ENCODE measurements at places on chromosomes 2 and 18.

GRCh38 chr2:42030200-42030759 is 17.5 kb upstream of the PKDCC start:
- no peak for DNase-seq

- no peak for DNase-seq
Observed at GRCh38 chr2:56522605-56523089, 338.9 kb downstream of the CCDC85A start.

DNA sequence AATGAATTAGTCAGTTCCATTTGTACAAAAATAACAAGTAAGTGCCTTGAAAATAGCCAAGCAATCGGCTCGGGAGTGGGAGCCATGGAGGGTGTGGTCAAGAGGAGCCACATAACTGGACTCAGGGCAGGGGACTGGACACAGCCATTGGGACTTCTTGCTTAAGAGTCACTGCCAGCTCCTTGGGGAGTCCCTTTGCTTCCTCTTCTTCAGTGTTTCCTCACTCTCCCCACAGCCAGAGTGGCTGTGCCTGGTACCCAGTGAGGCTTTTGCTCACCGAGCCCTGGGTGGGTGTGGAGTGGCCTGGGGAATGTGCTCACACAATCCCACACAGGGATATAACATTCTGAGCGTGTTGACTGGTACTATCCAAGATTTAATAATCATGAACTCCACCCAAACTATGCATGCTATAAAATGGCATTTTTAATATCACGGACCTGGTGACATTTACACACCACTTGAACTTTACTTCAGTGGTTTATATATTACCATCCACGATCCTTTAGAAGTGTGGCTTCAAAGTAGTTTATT is 94.6 kb downstream of the PTGR3 start:
- DNase-seq: peak; percentile 44

- peak; percentile 83 for DNase-seq
Observed at GRCh38 chr2:238438856-238439849, 12.4 kb downstream of the ASB1 start.

DNA sequence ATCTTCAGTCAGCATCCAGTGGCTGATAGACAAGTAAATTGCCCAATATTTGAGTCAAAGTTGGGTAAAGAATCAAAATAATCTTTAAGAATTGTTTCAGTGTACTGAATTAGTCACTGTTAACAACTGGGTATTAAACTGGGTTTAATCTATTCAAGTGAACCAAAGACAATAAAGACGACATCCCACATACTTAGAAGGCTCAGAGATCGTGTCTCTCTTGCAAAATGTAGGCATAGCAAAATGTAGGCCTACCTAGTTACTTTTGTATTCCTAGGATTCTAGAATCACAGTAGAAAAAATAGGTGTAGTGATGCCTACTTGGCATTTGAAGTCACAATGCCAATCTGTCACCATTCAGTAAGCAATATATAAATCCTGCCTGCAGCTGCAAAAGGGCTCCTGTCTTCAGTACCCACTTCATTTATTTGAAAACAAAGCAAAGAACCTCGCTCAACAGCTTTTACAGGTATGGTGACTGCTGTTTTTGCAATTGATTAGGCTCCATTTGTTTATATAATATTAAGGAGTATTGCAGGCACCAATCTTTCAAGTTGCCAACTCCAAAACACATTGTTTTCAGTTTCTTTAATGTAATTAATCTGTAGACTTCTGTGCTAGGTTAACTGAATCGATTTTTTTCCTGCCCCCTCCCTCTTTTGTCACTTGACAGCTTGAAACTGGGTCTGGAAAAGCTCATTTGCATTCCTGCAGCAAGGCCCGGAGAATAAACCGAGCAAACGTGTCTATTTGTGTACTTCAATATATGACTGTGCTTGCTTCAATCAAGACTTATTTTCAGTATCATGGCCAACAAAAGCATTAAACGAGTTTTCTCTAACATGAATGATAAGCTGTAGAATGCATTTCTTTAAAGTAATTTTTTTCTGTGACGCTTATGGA is 1074.9 kb downstream of the TDRD15 start:
- no peak for DNase-seq

DNA sequence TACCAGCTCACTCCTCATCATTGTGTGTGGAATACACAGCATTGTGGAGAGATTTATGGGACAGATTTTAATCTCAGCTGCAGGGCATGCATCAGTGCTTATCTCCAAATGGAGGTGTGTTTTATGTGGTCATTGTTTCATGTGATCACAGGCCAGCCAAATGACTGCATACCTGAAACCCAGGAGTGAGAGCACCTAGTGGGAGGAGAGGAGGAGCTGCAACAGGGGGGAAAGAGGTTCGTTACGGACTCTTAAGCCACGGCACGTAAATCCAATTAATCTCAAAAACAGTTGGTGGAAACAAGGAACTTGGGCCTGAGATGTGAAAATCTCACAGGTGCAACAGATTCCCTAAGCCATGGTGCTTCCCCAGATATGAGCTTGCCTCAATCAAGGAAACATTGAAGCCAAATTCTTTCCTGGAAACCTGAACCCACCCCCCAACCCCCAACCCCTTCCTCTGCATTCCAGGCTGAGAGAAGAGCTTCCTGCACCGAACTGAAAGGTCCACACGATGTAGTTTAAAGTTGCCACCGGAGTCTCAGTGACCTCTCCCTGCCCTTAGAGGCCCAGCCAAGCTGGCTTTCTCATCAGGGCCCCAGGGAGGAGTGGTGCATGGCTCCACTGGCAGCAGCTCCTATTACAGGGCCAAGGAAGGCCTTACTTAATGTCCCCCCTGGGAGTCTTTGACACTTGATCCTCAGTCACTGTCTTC is 167.4 kb downstream of the C1D start:
- no peak for DNase-seq

DNA sequence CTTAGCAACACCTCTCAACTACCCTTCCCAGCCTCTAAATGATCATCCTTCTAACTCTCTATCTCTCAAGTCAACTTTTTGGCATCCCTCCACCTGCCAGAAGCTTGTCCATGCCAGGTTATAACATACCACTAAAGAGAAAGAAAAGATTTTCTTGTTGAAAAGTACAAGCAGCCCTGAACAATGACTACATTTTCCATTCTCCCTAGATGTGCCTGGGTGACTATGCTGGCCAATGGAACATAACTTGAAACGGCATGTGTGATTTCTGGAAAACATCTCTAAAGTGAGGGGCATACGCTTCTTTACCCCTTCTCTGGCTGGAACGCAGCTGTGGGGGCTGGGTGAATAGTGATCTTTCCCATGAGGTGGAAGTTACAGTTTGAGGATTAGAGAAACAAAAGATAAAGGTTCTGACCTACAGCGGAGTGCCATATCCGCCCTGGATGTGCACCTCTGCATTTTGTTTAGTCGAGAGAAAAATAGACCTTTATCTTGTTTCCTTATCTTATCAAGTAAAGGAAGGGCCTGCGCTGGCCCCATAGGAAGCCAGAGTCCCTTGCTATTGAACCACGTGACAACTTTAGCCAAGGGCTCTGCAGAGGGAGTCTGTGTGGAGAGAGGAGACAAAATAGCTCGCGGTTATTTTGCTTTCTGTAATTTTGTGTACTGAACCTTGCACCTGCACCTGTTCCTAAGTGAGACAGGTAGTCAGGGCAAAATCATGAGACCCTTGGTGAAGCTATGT is 436.8 kb downstream of the TGIF1 start:
- DNase-seq: no peak

- DNase-seq: no peak
Observed at GRCh38 chr2:62547854-62548253, 41.9 kb upstream of the TMEM17 start.

DNA sequence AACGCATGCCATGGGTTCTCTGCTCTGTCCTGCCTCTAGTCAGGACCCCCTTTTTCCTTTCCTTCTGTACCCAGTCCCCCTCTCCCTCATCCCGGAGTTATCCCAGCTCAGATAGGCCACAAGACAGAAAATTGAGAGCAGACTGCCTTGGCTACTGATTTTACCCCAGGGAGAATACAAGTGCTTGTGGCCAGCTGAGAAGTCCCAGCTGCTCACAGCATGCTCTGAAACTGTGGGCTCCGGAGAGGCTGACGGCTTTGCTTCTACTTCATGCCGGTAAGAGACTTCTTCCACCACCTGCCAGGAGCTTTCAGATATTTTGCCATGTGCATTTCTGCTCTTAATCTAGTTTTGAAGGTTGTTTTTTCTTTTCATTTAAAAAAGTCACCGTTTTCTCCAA is 20.0 kb upstream of the SIX2 start:
- no peak for DNase-seq

DNA sequence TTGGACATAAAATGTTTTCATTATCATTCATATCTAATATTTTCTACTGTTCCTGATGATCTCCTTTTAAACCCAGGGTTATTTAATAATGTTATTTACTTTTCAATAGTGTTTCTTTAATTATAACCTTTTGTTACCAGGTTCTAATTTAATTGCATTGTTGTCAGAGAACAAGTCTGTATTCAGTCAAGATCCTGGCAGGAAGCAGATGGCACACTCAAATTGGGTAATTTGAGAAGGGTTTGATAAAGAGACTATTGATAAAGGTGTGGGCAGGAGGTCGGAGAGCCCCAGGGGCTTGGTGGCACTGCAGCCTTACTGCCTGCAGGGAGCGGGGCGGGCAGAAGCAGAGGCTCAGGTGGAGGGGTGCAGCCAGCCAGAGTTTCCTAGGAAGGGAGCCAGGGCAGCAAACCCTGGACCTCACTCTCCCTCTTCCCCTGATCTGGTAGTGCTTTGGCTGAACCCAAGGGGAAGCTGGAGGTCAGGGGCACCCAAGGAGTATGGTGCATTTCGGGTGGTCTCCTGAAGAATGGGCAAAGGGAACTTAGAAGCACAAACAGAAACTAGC is 2.3 kb upstream of the KIF1A start:
- DNase-seq: no peak

GRCh38 chr2:54402350-54402749 is 53.8 kb upstream of the SPTBN1 start:
- no peak for DNase-seq

DNA sequence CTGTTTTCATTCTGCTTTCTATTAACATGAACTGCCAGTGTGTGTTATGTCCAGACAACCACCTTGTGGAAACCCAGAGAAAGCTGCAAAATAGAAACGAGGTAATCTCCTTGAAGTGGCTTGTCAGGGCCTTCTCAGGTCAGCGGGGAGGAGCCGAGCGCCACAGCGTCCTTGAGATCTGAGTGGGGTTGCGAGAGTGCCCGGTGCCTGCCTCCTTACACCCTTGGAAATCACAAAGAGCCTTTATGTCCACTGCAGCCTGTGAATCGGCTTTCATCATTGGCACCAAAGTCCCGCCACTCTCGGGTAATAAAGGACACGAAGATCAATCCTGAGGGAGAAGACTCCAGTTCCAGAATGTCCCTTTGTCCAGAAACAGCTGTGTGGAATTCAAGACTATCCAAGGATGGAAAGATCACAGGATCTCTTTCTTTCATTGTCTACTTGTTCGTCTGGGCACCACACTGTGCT is 135.2 kb downstream of the HRH4 start:
- DNase-seq: no peak

DNA sequence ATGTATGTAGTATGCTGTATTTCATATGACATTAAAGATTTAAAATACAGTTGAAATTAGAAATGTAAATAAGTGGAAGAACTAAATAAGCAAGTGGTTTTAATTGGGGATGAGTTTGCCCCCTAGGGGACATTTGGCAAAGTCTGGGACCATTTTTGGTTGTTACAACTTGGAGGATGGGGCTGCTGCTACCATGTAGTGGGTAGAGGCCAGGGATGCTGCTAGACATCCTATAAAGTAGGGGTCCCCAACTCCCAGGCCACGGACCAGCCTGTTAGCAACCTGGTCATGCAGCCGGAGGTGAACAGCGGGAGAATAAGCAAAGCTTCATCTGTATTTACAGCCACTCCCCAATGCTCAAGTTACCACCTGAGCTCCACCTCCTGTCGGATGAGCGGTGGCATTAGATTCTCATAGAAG is 27.9 kb upstream of the ASNSD1 start:
- peak; percentile 46 for DNase-seq

DNA sequence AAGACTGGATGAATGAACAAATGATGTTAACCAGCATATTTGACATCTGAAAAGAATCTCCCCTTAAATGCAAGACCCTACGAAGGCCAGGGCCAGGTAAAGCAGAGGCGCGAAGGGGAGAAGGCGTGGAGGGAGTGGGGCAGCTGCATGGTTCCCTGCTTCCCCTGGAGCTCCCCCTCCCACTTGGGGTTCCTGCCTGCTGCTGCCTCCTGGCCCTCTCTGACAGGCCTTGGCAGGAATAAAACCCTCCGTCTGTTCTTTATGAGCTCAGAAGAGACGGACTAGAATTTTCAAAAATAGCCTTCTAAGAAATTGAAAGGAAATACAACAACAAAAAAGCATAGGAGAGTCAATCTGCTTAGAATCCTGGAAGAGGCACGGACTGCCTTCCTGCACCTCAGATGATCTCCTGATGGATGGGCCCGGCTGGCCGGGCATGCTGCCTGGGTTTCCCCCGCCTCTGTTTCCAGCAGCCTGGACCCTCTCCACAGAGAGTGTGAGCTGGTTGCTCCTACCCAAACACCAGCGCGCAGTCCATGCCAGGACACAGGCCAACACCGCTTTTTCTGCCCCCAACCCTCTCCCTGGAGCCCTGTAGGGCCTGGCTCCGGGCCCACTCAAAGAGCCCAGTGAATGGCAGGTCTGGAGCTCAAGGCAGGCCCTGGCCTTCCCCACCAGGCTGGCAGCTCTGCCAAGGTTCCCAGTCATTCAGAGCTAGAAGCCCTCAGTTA is 23.9 kb downstream of the CFAP65 start:
- DNase-seq: no peak

DNA sequence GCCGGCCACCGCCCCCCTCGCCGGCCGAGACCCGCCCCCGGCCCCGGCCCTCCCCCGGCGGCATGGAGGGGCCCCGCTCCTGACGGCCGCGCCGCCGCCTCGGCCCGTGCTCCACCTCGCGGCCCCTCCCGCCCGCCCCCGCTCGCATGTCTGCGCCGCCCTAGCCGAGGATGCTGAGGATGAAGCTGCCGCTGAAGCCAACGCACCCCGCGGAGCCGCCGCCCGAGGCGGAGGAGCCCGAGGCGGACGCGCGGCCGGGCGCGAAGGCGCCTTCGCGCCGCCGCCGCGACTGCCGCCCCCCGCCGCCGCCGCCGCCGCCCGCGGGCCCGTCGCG is 397 bp downstream of the ZCCHC2 start:
- no peak for DNase-seq

DNA sequence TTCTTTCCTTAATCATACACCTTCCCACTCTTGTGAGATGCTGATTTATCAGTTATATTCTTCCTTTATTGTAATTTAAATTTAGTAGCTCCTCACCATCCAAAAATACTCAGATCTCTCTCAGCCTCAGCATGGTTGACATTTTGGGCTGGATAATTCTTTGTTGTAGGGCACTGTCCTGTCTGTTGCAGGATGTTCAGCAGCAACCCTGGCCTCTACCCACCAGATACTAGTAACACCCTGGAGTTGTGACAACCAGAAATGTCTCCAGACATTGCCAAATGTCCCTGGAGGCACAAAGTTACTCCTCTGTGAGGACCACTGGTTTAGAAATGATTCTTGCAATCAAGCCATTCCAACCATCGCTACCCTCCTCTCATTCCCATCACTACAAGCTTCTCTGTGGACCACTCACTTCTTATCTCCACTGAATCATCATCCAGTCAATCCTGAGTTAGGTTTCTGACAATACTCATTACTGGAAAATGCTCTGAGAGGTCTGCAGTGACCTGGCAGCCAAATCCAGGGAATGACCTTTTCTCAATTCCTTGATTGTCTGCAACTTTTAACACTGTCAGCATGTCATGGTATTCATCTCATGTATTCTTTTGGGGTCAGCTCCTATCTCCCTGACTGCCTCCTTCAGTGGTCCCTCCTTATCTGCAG is 43.3 kb downstream of the OSBPL6 start:
- DNase-seq: no peak

- DNase-seq: no peak
Observed at GRCh38 chr2:85708641-85709040, 14.5 kb downstream of the GNLY start.

GRCh38 chr2:96431319-96431718 is 73.8 kb downstream of the NEURL3 start:
- no peak for DNase-seq

All from suppressor macrophage treated with lipopolysaccharide for 1 hour (primary cell).